ENCODE measurements at places on chromosomes 3 and 15.

- no peak for DNase-seq
Measured at GRCh38 chr3:193869221-193870201, 266.4 kb upstream of the HES1 start.

- DNase-seq: no peak
Measured at GRCh38 chr3:167918686-167919085, 177.0 kb downstream of the GOLIM4 start.

DNA sequence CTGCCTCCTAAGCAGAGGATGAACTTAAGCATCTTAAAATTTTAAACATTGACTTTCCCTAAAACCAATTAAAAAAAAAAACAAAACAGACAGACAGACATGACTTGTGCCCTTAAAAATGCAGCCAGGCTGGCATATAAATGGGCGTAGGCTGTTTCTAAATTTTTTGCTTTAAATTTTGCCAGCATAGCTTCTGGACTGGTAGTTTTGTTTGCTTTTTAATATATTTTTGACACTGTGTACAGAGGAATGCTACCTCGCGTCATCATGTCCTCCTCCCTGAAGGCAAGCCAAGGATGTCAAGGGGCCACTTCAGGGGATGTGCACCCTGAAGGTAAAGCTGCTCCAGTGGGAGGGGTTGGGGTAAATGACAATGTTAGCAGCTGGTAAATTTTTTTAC, 134.8 kb downstream of the PGPEP1L start:
- no peak for DNase-seq

DNA sequence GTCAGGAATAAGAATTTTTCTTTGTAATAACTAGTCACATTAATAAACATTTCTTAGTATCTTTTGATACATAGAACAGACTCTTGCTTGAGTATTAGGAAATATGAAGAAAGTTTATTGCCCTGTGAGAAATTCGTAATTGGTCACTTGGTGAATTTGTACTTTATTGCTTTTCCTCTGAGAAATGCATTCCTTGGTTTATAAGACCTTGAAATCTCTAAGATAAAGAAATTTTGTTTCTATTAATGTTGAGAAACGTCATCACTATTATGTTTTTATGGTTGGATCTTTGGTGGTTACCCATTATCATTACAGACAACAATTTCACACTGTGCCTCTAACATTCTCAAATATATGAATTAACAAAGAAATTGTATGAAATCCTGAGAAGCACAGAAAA, 652.0 kb upstream of the NECTIN3 start:
- no peak for DNase-seq

GRCh38 chr15:56491110-56491722, 26.3 kb upstream of the MNS1 start:
- no peak for DNase-seq

DNA sequence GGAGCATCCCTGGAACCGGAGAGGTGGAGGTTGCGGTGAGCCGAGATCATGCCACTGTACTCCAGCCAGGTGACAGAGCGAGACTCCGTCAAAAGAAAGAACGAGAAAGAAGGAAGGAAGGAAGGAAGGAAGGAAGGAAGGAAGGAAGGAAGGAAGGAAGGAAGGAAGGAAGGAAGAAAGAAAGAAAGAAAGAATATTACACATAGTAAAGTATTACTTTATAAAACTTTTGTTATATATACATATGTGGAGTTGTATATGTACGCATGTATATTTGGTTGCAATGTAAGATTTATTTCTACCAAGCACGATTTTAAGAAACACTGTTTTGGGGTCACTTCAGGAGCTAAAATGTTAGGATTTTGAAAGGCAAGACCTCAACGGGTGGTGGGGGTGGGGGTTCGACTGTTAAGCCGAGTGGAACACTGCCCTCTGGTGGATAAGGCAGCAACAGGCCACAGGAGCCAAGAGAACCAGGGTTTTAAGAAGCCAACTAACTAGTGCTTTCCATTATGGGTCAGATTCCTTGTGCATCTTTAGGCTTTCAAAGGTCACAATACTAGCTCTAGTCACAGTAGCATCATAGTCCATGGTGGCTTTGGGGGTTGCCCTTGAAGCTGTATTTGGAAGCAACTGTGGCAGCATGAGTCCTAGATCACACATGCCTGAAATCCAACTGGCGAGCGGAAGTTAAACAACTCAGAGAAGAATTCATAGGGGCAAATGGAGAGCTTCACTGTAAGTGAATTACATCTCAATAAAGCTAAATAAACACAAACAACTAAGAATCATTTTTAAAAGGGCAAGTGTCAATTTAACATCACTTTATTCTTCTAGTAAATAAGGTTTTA, 22.5 kb downstream of the GLB1 start:
- no peak for DNase-seq

DNA sequence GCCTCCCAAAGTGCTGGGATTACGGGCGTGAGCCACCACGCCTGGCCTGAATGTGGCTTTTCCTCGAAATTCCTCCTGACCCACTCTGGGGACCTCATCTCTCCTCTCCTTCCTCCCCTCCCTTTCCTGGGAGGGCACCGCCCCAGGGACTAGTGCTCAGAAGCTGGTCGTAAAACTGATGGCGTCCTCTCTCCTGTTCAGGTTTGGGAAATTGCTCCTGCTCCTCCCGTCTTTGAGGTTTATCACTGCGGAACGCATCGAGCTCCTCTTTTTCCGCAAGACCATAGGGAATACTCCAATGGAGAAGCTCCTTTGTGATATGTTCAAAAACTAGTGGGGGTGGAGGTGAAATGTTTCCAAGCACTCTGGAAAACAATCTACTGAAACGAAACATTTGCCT, 7.0 kb downstream of the NR2E3 start:
- no peak for DNase-seq

DNA sequence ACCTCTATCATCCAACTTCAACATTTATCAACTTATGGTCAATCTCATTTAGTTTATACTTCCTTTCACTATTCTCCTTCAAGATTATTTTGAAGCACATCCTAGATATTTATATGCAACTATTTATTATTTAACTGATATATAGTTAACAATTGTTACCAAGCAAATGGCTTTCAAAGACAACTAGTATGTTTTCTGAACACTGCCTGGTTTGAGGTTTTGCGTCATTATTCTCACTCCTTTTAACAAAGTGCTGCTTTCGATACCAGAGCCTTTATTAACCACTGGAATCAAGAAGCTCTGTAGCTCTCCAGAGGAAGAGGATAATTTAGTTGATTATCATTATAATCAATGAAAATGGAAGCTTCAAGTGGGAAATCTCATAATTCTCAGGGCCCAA, 19.6 kb downstream of the ZIC1 start:
- DNase-seq: no peak

GRCh38 chr3:174132421-174133042, 726.6 kb upstream of the NAALADL2 start:
- DNase-seq: no peak

DNA sequence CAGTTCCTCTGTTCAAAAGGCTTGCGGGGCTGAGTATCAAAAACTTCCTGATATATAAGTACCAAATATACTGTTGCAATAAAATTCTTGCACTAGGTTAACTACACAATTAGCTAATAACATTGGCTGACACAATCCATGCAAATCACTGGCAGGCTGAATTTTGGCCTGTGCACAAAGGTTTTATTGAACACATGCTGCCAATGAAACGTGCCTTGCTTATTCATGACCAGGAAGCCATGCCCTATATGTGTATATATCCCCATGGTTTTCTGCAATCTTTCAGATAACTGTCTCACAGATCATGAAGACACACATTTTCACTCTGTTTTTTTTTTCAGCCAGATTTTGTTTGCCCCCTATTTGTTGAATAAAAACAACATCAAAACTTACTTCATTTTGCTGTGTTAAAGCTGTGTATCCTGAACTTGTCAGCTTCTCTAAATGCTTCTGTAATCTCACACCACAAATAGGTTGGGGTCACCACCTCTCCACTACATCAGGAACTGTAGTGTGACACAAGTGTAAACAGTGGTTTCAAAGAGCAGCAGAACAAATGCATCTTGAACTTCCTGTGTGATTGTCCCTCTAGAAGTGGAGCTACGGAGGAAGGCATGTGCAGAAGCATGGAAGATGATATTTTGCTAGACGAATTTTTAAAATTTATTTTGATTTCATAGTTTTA, 920.7 kb upstream of the NR2F2 start:
- DNase-seq: no peak

GRCh38 chr3:119120480-119120879, 25.5 kb upstream of the TEX55 start:
- no peak for DNase-seq

DNA sequence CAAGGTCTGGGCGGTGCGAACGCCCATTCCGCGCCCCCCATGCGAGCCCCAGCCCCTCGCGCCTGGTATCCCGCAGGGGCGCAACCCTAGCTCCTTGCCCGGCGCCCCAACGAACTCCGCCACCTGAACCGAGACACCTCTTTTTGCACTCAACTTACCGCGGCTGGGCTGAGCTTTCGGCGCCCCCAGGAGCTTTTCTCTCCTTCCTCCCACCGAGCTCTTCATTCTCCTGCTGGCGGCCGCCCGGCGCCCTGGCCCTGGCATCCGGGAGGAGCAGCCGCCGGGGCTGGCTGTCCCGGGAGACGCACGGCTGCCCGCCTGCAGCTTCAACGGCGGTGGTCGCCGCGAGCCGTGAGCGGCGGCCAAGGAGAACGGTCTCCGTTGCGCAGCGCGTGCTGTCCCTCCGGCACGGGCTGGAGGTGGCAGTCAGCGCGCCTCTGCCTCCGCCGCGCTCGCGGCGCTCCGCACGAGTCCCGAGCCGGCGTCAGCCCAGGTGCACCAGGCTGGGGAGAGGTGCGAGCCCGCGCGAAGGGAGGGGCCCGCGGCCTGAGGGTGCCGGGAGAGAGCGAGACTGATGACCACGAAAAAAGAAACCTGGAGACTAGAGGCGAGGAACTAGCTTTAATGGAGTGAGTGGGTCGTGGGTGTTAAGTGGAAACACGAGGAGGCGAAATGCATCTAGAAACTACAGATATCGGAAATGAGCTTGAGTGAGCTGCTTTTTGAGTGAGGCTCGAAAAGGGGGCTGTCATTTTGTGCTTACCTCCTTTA, 621.5 kb upstream of the ZNF385D start:
- no peak for DNase-seq

DNA sequence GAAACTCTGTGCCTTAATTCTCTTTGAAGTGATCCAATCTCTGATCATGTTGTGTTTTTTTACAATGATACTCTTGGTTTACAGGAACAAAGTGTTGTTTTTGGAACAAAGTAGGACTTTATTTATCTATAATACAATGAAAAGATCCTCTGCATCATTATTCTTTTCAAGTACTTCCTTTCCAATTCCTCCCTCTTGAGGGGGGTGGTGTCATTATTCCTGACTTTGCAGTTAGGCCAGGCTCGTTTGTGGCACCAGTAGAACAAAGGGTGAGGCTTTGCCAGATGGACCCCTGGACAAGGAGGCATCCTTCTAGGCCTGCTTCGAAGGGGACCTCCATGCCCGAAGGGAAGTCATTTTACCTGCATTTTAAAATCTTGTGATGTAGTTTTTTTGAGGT, 41.7 kb upstream of the ZBTB38 start:
- DNase-seq: no peak

- DNase-seq: peak; percentile 54
Measured at GRCh38 chr3:184777566-184778356, 34.2 kb upstream of the VPS8 start.

DNA sequence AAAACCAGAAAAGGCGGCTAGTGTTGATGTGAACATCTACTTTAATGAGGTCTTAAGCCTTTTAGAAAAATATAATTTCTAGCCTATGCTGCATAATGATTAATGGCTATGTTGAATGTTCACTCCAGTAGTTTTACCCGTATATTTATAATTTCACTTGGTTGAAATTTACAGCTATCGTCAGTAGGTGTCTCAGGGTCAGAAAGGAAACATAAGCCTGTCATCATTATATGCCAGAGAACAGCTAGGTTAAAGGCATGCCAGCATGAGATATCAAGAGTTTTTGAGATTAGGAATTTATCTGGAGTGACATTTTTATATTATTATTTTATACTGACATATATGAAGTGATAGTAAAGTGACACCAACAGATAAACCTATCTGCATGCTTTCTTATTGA, 904.1 kb downstream of the OTOL1 start:
- DNase-seq: no peak

DNA sequence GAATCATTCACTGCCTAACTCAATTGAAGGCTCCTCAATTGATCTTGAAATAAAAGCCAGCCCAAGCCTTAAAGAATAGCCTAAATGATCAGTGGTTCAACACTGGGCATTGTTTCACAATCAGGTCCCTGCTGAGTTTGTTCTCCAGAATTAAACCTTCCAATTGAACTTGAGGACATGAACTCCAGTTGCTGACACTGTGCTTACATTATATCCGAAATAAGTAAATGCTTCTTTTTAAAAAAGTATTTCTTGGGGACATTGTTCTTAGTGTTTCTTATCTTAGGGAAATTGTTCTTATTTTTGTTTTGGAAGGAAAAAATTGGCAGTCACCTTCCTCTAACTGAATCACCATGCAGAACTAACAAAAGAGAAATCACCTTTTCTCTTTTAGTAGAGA, 450.2 kb downstream of the RBMS3 start:
- no peak for DNase-seq

- DNase-seq: no peak
Measured at GRCh38 chr3:72227486-72228070, 442.6 kb upstream of the PROK2 start.

DNA sequence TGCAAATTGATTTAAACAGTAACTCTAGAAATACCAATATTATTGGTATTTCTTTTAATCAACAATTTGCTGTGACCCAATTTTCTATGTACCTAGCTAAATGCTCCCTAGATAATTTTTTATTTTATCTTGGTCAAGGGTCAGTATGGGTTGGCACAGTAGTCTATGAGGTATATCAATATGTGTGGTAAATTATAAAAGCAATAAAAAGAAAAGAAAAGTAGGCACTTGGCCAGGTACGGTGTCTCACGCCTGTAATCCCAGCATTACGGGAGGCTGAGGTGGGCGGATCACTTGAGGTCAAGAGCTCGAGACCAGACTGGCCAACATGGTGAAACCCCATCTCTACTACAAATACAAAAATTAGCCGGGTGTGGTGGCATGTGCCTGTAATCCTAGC, 34.0 kb upstream of the STIMATE start:
- DNase-seq: no peak

DNA sequence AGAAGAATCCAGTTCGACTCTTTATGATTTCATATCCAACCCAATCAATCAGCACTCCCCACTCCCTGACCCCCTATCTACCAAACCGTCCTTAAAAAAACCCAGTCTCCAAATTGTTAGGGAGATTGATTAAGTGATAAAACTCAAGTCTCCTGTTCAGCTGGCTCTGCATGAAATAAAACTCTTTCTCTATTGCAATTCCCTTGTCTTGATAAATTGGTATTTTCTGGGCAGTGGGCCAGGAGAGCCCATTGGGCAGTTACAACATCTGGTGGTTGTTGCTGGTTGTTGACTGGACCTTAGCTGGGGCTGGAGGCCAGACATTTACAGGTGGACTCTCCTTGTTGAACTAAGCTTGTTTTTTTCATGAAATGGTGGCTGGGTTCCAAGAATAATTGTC, 642.3 kb downstream of the ROBO2 start:
- no peak for DNase-seq

DNA sequence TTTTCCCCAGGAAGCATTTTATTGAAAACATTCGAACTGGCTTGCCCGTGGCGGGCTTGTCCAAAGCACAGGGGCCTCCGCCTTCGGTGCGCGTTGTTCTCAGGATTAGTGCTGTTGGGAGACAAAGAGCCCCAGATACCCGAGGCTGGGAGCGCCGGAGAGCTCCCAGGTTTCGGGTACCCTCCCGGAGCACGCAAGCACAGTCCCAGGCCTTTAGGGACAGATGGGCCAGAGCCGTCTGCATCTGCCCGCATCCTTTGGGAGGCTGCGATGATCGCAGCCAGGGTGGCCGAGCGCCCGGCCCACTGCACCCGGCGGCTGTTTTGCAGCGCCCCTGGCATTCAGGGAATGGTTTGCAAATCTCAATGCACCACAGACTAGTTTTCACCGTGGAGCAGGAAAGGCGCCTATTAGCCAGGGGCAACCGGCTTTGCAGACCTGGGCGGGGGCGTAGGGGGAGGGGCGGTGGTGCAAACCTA, 5.0 kb upstream of the FEZF2 start:
- no peak for DNase-seq
